CD4-positive, alpha-beta T cell treated with Interleukin-1 beta for 1 hour (primary cell): ENCODE measurements at places on chromosomes 1 and 21.

GRCh38 chr21:19120591-19120990, 717.0 kb upstream of the TMPRSS15 start:
- no peak for DNase-seq

DNA sequence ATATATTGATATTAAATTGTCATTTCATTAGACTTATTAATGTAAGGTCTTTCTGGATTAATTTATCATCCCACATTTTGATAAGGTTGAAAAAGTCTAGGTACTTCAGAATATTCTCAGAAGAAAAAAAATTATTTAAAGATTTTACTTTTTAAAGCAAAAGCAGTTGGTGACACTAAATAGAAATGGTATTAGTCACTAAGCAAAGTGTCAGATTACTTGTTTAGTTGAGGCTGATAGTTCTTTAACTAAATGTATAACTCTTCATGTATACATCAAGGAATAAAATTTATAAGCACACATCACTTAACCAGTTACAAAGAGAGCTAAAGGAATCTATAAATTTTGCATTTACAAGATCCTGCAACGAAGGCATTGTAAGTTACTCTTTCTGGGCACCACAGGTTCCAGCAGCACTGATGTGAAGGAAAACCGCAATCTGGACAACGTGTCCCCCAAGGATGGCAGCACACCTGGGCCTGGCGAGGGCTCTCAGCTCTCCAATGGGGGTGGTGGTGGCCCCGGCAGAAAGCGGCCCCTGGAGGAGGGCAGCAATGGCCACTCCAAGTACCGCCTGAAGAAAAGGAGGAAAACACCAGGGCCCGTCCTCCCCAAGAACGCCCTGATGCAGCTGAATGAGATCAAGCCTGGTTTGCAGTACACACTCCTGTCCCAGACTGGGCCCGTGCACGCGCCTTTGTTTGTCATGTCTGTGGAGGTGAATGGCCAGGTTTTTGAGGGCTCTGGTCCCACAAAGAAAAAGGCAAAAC, 101.1 kb downstream of the ADARB1 start:
- no peak for DNase-seq

- no peak for DNase-seq
These were observed 28.0 kb upstream of the NID1 start for GRCh38 chr1:236092899-236093298.

DNA sequence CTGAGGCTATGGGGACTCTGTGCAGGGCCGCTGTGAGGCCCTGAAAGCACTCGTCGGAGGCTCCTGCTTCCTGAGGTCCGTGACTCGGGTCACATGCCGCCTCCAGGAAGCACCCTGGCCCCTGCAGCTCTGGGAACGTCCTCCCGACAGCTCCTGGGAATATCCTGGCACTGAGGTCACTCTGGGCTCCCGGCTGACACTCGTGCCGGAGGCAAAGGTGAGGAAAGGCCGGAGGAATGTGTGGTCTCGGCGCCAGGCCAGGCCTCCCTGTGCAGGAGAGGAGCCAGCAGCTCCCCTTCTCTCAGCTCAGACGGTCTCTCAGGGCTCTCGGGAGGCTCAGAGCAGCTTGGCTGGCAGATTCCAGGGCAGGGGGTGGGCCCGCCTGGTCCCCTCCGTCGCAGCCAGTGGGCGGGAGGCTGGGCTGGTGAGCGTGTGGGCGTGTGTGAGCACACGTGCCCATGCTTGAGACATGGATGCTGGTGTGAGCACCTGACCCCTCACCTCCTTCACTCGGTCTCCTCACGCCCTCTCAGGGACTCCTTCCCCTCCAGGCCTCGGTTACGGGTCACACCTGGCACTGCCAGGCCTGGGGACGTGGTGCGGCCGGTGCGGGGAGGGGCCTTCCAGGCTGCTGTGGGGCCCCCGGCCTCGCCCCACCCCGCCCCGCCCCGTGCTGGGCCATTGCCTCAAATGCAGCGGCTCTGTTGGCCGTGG, 5.5 kb upstream of the RNF223 start:
- DNase-seq, result peak; percentile 18

GRCh38 chr1:158249646-158250045, 4.6 kb upstream of the CD1A start:
- no peak for DNase-seq

DNA sequence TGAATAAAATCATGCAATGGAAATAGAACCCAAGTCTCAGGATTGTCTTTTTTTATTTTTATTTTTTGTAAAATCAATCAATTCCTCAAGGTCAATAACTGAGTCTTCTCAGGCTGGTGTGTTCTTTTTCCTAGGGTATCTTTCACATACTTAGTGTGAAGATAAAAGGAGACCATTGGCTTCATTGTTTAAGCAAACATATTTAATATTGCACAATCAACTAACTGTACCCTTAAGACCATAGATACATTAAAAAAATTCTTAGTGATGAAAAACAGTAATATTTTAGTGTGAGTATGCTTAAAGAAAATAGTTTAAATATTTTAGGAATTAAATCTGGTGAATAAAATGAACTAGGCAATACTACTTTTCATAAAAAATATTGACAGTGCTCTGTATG, 31.4 kb downstream of the PDE4B start:
- DNase-seq, result no peak

DNA sequence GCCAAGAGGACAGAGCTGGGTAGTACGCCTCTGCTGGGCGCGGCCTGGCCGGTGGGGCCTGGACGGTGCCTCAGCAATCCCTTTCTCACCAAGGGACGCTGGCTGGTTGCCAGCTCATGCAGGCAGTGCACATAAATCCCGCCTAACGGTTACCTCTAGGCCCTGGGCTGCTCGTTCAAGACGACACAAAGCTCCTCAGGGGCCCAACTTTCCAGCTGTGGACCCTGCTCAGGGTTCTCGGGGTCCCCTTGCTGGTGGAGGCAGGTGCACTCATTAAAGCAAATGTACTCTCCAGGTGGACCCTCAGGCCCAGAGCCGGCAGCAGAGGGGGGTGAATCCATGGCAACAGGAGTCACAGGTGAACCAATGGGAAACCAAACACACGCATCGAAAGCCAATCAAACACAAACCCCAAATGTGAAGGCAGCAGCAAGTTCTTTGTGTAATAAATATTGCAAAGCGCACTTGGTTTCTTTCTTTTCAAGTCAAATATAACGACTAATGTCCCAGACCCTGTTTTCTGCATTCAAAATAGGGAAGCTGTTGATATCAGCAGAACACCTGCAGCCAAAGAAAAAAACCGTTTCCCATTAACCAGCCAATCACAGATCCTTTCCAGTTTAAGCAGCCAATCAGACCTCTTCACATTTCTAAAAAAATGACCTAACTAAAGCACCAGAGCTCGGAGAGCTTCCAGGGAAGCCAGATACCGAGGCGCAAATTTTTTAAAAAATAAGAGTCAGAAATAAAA, 26.1 kb upstream of the CLSTN1 start:
- peak; percentile 27 for DNase-seq

DNA sequence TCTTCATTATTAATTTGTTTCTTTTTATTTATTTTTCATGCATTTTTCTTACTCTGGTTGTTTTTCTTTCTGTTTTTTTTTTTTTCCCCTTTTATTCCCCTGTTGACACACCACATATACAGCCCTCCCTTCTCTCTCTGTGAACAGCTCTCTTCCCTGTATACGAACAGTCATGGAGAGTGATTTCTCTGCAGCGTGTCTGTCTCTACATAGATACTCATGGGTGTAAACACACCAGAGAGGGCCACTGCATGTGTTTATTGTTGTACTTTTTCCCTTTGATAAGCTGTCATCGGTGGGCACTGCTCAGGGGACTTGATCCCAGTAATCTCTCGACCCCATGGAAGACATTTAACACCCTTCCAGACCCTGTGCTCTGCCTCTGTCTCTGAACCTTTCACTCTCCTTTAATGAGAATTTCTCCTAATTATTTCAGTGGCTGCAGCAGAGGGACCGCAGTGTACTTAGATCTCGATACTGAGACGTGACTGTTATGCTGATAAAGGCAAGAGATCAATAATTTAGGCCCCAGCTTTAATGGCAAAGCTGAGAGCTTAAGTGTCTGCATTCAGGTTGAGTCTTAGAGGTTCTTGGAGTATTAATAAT, 113.1 kb downstream of the PBX1 start:
- DNase-seq, result no peak

GRCh38 chr1:55039342-55040082, at the start of gene PCSK9:
Gene PCSK9, plus strand, starts transcription at chr1:55039548. Its CDS starts 290 bp downstream, at chr1:55039838.
- no peak for DNase-seq

DNA sequence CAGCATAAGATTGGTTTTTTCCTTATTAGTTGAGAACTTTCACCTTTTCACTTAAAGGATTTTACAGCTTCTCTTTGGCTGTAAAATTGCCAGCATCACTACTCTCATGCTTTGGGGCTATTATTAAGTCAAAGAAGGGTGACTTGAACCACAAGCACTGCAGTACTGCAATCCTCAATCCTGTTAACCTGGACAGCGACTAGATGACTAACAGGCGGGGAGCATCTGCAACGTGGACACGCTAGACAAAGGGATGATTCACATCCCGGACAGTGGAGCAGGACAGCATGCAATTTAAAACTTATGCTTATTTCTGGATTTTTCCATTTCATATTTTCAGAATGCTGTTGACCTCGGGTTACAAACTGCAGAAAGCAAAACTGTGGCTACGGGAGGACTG, 8.1 kb downstream of the ARV1 start:
- no peak for DNase-seq

GRCh38 chr1:212518188-212519054, 85.7 kb downstream of the NENF start:
- no peak for DNase-seq

DNA sequence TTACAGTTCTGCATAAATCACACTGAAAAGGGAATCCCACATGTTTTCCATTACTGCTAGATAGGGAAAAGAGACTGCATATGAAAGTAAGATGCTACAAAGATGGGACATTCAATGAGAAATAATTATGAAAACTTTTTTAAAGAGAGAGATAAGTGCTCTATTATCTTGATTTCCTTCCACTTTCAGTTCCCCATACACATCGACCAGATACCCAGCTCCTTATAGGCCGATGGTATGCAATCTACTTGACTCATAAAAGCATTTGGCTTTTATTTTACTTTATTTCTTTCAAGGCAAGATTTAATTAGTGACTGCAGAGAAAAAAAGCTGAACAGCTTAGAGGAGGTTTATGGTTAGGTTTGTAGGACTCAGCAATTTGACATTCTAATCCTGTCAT, 13.1 kb downstream of the BRINP2 start:
- DNase-seq, result no peak

DNA sequence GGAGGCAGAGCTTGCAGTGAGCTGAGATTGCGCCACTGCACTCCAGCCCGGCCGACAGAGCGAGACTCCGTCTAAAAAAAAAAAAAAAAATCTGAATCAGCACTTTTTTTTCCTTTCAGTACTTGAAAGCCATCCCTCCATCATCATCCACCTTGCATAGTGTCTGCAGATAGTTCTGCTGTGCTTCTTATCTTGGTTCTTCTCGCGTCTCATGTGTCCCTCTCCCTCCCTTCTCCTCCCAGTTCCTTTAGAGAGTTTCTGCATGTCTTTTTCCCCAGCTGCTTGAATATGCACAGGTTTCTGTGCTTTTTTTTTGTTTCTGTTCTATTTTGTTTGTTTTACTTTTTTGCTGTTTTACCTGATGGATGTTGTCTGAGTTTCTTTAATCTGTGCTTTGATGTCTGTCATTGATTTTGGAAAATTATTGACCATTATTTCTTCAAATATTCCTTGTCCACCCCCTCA, 3.9 kb upstream of the COL18A1 start:
- no peak for DNase-seq

DNA sequence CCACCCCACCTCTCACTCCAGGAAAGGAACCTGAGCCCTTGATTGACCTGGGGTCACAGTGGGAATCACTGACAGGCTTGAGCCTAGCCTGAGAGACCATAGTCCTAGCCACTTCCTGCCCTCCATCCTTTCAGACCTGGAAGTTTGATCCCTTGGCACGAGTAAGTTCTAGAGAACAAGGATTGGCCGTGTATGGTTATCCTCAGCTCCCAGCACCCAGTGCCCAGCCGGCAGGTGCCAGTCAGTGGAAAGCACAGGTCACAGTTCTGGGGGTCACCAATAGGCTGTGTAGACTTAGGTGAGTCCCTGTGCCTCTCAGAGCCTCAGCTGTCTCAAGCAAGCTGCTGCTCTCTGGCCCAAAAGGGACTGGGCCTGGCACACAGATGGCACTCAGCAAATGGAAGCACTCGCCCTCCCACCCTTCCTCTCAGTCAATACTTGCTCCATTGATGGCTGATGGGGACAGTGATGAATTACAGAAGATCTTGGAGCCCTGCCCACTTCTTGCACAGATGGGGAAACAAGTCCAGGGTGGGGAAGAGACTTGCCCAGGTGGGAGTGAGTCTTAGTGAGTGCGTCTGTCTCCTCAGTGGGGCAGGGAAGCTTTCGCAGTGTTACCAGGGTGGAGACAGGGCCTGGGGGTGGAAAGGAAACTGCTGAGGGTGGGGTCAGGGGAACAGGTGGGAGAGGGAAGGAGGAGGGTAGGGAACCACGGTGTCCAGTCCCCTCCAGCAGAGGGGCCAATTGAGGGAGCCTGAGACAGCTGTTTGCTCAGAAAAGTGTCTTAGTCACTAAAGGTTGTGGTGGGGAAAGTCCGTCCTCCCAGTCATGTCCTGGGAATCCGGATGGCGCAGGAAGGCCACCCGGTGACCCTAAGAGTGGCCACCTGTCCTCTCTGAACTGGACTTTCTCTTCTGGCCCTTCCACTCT, 2.6 kb upstream of the KCNQ4 start:
- DNase-seq, result no peak

- DNase-seq, result no peak
These were observed 13.6 kb upstream of the CEP85 start for GRCh38 chr1:26220199-26220912.

- DNase-seq, result no peak
These were observed 2.1 kb downstream of the MXRA8 start for GRCh38 chr1:1356166-1356795.

- DNase-seq, result no peak
These were observed 143.4 kb downstream of the SYF2 start for GRCh38 chr1:25088946-25089345.

DNA sequence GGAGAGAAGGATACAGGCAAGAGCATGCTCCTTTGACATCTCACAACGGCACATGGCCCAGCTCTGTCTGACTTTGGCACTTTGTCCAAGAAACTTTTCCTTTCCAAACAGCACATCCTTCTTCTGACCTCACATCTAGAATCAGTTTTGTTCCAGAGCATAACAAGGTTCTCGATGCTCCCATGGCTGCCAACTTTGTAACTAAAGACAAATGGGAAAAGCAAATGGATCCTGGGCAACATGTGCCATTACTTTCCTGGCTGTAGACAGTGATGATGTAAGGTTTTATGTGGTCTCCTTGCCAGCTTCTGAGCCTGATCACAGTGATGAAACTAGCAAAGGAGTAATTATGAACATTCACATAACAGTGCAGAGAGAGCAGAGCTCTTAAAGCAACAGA, 171.8 kb upstream of the C1orf87 start:
- DNase-seq, result no peak

- DNase-seq, result no peak
These were observed 10.6 kb upstream of the NGF start for GRCh38 chr1:115348636-115349035.

GRCh38 chr1:91799863-91800262, 86.1 kb downstream of the TGFBR3 start:
- DNase-seq, result no peak

DNA sequence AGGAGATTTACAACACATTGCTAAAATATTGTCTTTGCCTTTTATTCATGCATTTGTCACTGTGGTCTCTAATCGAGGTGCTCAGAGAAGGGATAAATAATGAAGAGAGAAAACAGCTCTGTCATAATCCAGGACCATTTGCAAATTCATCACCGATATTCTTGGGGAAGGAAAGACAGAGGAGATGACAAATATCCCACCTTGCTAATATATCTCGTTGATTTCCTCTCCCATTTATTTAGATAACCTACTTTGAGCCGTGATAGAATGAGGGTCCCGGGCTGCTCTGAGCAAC, 86.9 kb downstream of the PRDM16 start:
- no peak for DNase-seq
